ENCODE measurements at places on chromosomes 3 and 15.

DNA sequence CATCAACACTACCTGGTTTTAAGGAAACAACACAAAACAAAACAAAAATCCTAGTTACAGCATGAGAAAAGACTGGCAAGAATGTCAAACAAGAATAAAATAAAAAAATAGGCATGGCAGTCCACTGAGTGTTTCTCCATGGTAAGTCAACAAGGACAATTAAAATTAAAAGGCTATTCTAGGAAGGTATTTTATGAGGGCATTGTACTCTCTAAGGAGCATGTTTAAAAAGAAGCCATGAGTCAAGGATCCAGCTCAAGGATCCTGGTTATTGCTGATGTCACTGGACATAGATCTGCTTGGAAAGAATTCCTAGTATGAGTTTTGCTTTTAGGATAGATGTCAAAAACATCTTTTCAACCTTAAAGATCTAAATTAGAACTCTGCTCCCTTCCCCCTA, 106.7 kb downstream of the MYO5A start:
- no peak for DNase-seq

- no peak for DNase-seq
Observed at GRCh38 chr15:74767167-74768098, 14.4 kb upstream of the CSK start.

GRCh38 chr15:84874981-84875699, 9.3 kb upstream of the SLC28A1 start:
- DNase-seq = no peak

DNA sequence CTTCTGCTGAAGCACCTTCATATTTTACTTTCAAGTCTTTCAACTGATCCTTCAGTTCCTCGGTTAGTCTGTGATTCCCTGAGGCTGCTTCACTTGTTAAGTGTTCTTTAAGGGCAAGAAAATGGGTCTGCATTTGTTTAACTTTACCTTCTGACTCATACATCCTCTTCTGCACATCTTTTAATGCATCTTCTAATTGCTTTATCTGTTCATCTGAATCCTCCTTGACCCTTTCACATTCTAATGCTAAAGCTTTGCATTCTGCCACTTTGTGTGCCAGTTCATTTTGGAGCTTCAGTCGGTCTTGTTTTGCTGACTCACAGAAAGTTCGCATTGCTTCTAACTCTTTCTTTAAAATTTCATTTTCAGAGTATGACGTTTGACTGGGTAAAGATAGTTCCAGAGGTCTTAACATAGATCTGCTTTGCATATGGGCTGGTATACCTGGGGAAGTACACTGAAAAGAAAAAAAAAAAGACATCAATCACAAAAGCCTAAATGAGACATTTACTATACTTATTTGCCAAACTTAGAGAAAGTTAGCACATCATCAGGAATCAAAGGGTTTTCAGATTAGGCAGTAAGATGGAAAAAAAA, 94.3 kb downstream of the UACA start:
- no peak for DNase-seq

GRCh38 chr15:70048198-70048565, 49.5 kb downstream of the TLE3 start:
- DNase-seq = no peak

DNA sequence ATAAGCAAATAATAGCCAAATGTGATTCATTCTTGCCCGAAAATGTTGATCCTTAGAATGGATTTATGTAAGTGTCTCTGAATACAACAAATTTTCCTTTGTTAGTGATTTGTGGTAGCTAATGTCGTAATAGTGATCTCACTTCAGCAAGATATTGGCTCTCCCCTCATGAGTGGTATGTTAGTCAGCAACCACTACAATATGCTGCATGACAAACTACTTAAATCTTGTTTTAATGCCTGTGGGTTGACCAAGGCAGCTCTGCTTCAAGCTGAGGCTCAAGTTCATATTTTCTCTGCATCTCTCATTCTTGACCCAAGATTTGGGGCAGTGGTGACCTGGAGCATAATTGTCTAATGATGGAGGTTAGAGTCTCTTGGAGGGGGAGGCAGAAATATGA, 49.8 kb upstream of the GALNT15 start:
- DNase-seq = no peak

GRCh38 chr3:73094129-73094528, 32.7 kb downstream of the EBLN2 start:
- DNase-seq = no peak

DNA sequence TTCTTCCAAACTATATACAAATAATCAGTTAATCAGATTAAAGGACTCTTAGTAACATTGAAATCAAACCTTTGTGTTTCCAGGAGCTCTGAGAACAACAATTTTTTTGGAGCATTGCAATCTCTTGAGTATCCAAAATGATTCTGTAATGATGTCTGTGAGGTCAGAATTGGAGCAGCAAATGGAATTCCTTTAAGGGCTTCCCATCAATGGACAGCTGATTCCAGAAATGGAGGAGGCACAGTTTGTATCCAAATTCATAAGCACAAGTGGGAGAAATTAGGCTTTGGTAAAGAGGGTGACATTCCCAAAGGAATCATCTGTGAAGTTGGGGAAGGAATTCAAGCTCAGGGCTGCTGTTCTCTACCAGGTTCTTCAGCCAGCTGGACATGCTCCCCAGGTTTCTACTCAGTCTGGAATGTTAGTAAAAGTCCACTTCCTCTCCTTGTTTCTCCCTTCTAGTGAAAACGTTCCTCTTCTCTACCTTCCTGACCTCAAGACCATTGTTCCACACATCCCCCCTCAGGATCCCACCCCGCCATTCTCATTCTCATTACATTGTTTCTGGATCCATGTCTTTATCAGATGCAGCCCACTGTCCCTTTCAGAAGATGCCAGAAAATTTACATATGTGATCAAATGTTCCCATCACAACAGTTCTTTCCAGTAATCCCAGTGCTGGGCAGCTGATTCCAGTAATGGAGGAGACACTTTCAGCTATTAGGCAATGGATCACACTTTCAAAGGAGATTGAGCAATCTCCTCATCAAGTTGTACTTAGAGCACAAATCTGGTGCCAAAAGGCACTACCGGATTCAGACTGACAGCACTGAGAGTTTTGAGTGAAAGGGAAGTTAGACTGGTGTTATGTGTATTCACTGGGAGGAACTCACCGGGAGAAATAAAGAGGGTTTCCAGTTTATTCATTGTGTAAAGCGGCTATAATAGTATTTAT, 391.3 kb upstream of the TPRG1 start:
- DNase-seq = no peak

GRCh38 chr3:30347679-30348216, 258.7 kb upstream of the TGFBR2 start:
- no peak for DNase-seq

GRCh38 chr15:25233766-25234350, 205.0 kb downstream of the UBE3A start:
- no peak for DNase-seq

DNA sequence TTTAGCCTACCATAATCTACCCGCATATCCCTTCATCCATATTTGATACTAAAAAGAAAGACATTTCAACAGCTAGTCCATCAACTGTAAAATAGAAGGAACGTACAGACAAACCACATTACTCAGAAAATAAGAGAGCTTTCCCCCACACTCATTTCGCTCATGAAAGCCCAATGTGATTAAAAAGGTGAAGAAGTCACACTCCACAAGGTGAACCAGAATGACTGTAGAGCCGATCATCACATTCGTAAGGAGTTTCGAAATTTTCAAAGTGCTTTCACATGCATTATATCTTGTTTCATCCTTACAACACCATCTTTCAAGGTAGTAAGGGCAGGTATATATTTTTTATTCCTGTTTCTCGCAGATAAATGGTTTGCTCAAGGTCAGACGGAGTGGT, 225.3 kb downstream of the FOXP1 start:
- no peak for DNase-seq

GRCh38 chr3:171557173-171557572, 97.0 kb upstream of the TNIK start:
- DNase-seq = no peak

DNA sequence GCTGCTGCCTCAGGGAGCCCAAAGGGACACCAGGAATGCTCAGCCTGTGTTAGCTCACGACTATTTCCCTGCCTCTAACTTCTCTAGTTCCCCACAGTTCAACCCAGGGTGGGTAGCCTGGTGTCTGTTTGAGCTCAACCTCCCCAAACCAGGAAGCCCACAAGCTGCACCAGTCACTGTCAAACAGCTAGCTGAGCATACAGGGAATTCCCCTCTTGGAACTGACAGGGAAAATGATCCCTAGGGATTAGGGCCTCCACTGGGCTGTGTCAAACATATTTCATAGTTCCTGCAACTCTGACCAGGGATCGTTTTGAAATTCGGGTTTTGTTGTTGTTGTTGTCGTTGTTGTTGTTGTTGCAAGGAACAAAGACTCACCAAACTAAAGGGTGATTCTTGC, 147.1 kb upstream of the ICE2 start:
- DNase-seq = no peak

GRCh38 chr3:116070061-116070460, 375.2 kb downstream of the LSAMP start:
- no peak for DNase-seq

DNA sequence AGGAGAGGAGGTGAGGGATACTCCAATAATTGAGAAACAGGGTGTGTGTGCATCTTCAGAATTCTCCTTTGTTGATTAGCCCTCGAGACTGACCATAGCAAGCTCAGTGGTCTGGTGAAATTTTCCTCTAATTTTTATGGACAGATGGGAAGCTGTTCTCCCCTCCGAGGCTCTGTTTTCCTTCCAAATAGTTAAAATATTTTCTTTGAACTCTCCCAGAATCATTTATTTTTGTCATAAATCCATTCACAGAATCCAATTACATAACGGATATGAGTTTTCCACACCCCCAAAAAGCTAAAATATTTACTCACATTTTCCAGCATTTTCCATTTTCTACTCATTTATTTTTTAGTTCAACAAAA, 36.5 kb downstream of the QTRT2 start:
- no peak for DNase-seq

GRCh38 chr15:94417501-94418293, 186.3 kb downstream of the MCTP2 start:
- no peak for DNase-seq

GRCh38 chr3:193040836-193041672, 123.4 kb upstream of the MB21D2 start:
- DNase-seq = no peak

DNA sequence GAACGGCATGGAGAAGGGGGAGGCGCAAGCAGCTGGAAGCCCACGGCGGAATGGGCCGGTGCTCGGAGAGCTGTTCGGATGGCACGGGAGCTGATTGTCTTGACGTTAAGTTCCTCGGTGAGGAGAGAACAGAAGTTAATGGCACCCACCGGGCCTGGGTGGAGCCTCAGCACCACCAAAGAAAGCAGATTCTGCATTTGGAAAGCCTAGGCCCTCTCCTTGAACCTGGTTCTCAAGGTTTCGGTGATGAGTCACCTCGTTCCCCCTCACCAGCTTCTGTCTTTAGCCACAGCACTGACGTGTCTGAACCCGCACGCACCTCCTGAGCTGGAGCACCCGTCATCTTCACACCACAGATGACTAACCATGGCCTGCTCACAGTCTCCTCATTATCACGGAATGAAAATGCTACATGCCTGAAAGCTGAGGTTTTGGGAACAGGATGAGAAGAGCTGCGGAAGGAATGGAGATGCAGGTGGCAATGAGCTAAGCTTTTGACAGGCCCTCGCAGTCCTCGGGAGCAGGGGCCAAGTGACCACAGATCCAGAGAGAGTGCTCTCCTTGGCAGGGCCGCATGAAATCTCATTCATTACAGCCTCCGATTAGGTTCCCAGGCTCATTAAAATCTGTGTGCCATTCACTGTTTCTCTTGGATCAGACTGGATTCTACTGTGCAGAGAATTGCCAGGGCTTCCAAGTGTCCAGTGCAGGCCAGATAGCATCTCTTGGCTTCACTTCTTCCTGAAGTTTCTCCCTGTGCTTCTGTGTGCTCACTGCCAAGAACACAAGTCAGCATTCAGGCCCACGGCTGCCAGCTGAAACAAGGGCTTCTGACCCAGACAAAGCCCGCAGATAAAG, 96.3 kb upstream of the DLG1 start:
- DNase-seq = no peak

GRCh38 chr3:87993566-87993965, 65.2 kb downstream of the CGGBP1 start:
- no peak for DNase-seq

GRCh38 chr3:16309558-16309957, 44.5 kb downstream of the OXNAD1 start:
- no peak for DNase-seq

DNA sequence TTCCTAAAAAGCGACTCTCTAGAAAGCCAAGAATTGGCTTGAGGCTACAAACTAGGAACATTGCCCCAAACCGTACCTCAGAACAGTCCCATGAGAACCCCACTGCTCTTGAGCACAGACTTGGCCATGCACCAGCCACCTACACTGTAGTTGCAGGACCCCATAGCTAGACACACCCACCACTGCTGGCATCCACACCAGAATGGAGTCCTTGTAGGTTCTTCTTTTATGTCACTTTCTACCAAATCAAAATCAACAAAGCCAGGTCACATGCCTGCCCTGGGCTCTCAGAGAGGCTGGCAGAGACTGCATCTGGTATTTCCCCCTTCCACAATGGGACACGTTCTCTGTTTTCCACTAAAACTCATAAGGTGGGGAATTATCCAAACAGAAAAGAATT, 290.5 kb downstream of the SHOX2 start:
- DNase-seq = no peak

GRCh38 chr3:114928989-114929640, 218.0 kb downstream of the ZBTB20 start:
- DNase-seq = no peak

DNA sequence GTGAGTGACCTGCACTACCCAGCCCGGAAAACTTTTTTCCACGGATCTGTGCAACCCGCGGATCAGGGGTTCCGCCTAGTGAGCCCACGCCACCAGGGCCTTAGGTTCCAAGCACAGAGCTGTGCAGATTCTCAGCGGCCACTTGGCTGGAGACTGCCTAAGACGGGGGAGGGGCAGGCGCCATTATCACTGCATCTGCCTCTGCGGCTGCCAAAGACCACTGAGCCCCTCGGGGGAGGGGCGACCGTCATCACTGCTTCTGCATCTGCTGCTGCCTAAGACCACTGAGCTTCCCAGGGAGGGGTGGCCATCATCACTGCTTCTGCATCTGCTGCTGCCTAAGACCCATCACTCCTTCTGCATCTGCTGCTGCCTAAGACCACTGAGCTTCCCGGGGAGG, 460.2 kb downstream of the OCA2 start:
- no peak for DNase-seq

GRCh38 chr3:115217678-115218451, 70.8 kb upstream of the ZBTB20 start:
- DNase-seq = no peak

GRCh38 chr3:27532426-27533260, 48.5 kb upstream of the SLC4A7 start:
- DNase-seq = no peak

DNA sequence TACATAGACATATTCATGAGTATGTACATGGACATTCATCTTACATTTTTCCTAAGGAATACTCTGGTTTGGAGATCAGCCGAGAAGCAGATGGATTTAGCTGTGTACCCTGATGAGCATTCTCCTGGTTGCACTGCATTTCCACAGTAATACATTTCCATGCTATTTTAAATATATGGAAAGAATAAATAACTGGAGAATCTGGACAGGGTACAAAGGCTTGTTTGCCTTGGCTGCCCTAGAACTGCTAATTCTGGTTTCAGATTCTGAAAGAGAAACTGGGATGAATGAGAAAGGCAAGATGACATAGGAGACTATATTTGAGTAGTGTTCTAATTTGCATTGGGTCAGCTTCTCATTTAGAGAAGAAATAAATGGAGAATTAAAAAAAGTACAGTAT, 190.8 kb upstream of the FAM3D start:
- DNase-seq = no peak
